ENCODE measurements at places on chromosomes 13 and 19.

- no peak for DNase-seq
Measured at GRCh38 chr19:48681127-48681470, 8.3 kb upstream of the NTN5 start.

DNA sequence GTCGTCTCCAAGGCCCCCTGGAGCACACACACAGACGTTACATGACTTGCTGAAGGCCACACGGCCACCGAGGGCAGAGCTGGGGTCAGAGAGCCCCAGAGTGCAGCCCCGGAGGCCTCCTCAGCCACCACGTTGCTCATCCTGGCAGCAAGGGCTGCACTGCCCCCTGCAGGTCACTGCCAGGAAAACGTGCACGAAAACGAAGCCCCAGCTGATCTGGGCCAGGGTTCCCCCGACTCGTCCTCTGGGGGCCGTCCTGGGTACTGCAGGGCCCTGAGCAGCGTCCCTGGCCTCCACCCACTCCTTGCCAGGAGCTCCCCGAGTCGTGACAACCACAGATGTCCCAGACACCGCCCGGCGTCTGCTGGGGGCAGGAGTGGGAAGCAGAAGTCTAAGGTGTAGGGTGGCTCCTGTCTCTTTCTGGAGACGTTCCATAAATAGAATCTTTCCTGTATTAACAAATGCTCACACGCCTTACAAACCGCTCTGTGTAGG, 3.4 kb downstream of the TPGS1 start:
- peak; percentile 98 for DNase-seq

DNA sequence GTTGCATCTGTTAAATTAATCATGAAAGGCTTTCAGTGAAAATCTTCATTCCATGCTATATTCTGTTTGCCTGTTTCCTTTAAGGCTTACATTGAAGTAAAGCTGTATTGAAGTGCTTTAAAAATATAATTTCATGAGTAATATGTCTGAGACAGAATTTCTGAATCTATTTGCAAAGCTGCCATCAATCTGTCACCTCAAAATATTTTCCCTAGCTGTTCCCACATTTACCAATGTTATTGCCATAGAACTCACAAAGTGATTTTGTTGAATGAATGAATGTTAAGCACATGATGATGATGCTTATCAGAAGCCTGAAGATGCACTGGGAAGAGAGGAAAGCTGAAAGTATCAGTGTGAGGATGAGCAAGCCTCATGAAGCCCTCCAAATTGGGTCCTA, 115.8 kb downstream of the NHLRC3 start:
- DNase-seq, result no peak

DNA sequence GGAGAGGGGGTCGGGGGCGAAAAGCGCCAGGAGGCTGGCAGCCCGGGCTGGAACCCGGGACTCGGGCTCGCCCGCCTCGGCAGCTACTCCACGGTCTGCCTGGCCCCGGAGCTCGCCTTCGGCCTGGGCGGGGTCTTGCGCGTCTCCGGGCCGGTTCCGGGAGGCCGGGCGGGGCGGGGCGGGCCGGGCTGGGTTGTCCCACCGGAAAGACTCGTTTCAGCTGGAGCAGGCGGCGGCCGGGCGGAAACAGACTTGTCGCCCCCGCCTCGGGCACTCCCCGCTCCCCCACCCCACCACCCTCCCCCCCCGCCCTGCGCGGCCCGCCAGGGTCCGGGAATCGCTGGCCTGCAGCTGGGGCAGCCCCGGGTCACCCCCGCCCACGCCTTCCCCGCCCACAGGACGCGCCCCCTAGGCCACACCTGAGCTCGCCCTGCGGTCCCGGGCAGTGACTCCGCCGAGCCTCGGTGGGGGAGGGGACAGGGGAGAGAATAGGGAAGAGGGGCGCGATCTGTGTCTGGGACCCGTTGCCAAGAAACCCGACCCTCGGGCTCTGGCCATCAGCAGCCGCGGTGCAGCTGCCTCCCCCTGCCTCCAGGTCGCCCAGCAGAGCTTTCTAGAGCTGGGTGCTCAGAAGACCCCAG, 109.4 kb downstream of the KCTD15 start:
- peak; percentile 21 for DNase-seq

DNA sequence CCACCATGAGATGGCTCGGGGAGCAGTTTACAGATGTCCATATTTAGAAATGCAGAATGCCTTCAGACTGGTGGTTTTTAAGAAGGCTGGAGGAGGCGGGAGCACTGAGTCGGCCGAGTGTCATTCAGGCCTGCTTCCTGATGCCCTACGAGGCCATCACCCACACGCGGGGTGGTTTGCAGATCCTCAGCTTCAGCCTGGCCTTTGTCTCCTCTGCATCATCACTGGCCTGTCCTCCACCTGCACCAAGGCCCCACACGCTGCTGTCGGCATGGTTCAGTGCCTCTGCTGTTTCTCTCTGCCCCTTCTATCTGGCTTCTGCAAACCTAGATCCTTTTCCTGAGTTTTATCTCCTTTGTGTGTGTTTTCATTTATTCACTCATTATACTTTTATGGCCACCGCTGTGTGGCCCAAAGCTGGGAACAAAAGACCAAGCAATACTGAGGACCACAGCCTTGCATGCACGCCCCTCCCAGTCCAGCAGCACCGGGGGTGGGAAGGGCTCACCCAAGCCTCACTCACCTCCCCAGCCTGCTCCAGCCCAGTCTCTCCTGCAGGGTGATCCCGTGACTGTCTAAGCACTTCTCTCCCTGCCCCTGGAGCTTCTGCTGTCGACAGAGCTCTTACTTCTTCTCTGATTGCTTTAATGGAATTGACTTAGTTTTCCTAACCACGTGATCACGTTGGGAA, 240.8 kb downstream of the TEX29 start:
- no peak for DNase-seq
